Activated naive CD8-positive, alpha-beta T cell treated with anti-CD3 and anti-CD28 coated beads for 36 hours (primary cell): ENCODE measurements at places on chromosomes 2 and 18.

DNA sequence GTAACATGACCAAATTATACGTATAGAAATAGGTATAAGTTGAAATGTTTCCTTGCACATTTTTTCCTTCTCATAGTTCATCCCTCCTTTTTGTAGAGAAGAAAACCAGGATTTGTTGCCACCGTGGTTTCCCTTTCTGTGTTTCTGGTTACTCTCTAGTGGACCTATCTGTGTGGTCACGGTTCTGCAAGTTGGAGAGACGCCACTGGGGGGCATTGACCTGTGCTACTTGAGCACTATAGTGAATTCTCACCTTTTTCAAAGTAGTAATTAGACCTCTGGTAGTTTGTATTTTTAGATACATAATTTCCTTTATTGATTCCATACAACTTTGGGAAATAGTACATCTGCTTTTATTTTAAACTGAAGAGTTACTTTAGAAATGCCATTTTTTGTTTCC is 444.8 kb downstream of the PTPRM start:
- no peaks in the 10 kb centered on the region for H3K27me3 ChIP-seq
- no peak overlapping the region for H3K4me3 ChIP-seq
- DNase-seq: no peak
- no peaks in the 10 kb centered on the region for H3K4me1 ChIP-seq
- no peaks in the 10 kb centered on the region for H3K36me3 ChIP-seq
- H3K27ac ChIP-seq: no peak overlapping the region

- H3K4me1 ChIP-seq: peaks cover 6% of the 10 kb centered on the region
- no peak for DNase-seq
- H3K36me3 ChIP-seq: peaks cover 6% of the 10 kb centered on the region
- H3K27me3 ChIP-seq: peaks cover under 1% of the 10 kb centered on the region
- H3K4me3 ChIP-seq: no peak overlapping the region
Measured at GRCh38 chr2:191252699-191253098, 7.5 kb downstream of the MYO1B start.

GRCh38 chr18:7002107-7002506 is 115.5 kb downstream of the LAMA1 start:
- H3K4me3 ChIP-seq: no peak overlapping the region
- H3K4me1 ChIP-seq: no peaks in the 10 kb centered on the region
- no peaks in the 10 kb centered on the region for H3K27me3 ChIP-seq

DNA sequence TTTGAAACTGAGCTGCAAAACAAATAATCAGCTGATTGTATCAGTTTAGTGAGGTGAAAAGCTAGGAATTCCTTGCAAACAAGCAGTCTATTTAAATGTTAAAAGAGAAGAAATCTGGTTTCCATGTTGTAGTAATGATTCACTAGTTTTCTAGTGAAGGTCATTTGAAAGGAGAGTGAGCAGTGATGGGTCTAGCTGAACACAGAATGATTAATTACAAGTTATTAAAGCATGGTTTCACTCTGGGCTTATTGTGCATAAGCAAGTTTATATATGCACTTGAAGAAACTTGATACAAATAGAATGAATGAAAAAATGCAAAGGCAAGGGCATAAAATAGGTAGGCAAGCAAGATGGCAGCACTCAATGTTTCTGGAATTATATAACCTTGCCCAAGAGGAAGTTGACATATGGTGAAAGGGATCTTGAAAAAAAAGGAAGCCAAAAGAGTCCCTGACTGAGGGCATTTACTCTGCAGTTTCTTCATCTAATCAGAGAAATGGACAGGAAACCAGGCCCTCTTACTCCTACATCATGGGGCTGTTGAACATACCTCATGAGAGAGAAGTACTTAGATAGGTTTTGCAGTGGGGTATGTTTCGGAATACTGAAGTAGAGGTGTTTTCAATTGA is 53.2 kb downstream of the PLCL1 start:
- no peak overlapping the region for H3K4me3 ChIP-seq
- peaks cover 3% of the 10 kb centered on the region for H3K36me3 ChIP-seq
- DNase-seq: no peak
- H3K27me3 ChIP-seq: no peaks in the 10 kb centered on the region
- H3K4me1 ChIP-seq: peaks cover 12% of the 10 kb centered on the region

GRCh38 chr18:42756214-42756613 is 359.3 kb downstream of the RIT2 start:
- H3K36me3 ChIP-seq: no peaks in the 10 kb centered on the region
- no peaks in the 10 kb centered on the region for H3K4me1 ChIP-seq
- DNase-seq: no peak
- H3K4me3 ChIP-seq: no peak overlapping the region

- no peak overlapping the region for H3K4me3 ChIP-seq
- no peak for DNase-seq
Measured at GRCh38 chr18:66587430-66587829, 16.5 kb downstream of the CDH19 start.

GRCh38 chr2:161141033-161141432 is 19.2 kb upstream of the TANK start:
- DNase-seq: peak; percentile 18
- H3K4me1 ChIP-seq: peaks cover 70% of the 10 kb centered on the region
- H3K27me3 ChIP-seq: no peaks in the 10 kb centered on the region

DNA sequence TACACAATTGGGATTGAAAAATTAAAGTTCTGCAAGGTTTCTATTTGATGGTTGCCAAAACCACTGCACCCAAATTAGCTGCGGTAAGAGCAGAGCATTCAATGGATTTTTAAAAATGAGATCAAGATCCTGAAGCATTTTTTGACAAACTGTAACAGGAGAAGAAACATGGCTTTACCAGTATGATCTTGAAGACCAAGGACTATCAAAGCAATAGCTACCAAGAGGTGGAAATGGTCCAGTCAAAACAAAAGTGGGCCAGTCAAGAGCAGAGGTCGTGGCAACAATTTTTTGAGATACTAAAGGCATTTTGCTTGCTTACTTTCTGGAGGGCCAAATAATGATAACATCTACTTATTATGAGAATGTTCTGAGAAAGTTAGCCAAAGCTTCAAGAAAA is 186.8 kb downstream of the RDH14 start:
- H3K36me3 ChIP-seq: no peaks in the 10 kb centered on the region
- H3K27ac ChIP-seq: no peak overlapping the region
- no peak overlapping the region for H3K4me3 ChIP-seq
- DNase-seq: no peak
- peaks cover 28% of the 10 kb centered on the region for H3K27me3 ChIP-seq

DNA sequence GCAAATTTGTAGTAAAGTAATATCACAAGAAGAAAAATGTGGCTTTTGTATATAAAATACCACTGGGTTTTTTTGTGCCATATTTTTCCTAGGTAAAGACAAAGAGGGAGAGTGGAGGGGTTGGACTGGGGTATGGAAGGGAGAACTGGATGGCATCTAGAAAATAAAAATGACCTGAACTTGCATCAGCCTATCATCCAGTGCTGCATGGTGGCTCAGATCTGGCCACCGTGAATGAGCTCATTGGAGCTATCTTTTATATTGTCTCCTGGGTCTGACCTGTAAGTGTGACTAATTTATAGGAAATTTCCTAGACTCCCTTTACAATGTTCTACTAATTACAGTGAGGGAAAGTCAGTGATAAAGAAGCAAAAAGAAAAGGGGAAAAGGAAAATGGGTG is 369.0 kb downstream of the TMEM182 start:
- no peak for DNase-seq
- no peak overlapping the region for H3K4me3 ChIP-seq
- H3K36me3 ChIP-seq: no peaks in the 10 kb centered on the region

DNA sequence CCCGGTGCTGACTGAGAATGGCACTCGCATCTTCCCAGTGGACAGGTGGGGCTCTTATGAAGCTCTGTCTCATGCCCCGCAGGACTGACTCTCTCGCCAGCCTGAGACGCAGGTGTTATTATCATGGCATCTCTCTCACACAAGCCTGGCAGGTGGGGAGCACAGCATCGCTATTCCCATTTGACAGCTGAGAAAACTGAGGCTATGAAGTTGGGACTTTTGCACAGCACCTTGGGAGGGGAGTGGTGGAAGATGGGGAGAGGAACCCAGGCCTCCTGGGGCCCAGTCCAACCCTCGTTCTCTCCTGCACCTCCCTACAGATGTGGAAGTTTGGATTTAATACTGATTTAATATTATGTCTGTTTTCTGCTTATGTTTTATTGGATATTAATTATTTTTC is 9.0 kb upstream of the NTSR2 start:
- peaks cover 7% of the 10 kb centered on the region for H3K4me1 ChIP-seq
- H3K4me3 ChIP-seq: no peak overlapping the region
- no peak for DNase-seq
- H3K27me3 ChIP-seq: peaks cover 35% of the 10 kb centered on the region

DNA sequence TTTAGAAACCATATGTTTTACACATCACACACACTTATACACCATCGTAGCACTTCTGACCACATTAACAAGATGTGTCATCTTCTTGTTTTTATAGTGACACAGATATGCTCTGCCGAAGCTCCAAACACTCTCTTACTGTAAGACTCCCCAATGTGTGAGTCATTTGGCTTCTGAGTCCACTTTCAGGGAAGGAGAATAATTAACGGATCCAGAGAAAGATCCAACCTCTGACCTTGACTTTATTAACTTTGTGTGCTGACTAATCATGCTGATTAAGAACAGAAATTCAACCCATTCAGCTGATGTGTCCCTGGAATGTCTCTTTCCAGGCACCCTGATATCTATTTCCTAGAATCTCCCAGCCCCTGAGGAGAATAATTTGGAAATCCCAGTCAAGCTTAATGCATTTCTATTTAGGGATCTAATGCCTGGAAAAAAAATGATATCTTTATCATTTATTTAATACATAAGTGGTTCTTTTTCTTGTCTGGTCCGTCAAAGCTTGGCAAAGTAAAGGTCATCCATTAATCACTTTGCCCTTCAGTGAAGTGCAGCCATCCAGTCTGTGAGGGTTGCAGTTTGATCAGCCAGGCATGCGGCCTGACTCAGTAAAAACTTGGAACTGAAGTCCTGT is 615.8 kb upstream of the SYT4 start:
- no peak for DNase-seq
- no peaks in the 10 kb centered on the region for H3K4me1 ChIP-seq
- H3K27ac ChIP-seq: no peak overlapping the region
- H3K4me3 ChIP-seq: no peak overlapping the region

DNA sequence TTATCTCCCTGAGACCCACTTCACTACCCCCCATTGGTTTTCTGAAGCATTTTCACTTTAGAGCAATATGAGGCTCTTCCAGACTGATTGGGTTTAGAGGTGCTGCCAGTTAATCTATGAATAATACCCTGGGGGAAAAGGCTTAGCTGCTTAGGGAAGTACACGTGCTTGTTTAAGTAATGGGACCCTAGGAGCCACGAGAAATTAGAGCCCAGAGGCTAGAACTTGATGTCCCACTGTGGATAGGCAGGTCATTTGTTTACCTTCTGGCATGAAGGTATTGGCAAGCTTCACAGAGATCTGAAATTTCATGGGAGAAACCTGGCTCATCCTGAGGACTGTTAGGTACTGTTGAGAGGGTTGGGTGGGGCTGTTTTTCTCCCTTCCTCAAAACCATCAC is 59.7 kb downstream of the CLIP4 start:
- H3K4me3 ChIP-seq: no peak overlapping the region
- H3K36me3 ChIP-seq: peaks cover 18% of the 10 kb centered on the region
- H3K27ac ChIP-seq: no peak overlapping the region
- DNase-seq: no peak
- no peaks in the 10 kb centered on the region for H3K27me3 ChIP-seq

GRCh38 chr2:33225350-33225749 is 251.1 kb upstream of the RASGRP3 start:
- DNase-seq: no peak
- no peak overlapping the region for H3K27ac ChIP-seq
- peaks cover 8% of the 10 kb centered on the region for H3K27me3 ChIP-seq

DNA sequence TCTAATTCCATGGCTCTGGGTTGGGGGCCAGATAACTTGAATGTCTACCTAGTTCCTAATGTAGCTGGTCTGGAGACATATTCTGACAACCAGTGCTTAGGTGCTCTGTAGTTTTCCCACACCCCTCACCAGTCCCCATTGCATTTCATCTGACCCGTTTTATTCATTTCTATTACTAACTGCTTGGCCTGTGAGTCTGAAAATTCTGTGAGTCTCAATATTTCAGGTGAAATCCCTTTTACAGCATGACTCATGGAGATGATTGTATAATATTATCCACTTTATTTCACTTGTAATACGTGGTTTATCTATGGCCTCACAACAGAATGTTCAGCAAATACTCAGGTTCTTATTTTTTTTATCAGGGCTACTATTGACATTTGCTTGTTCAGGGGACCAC is 103.7 kb upstream of the UGP2 start:
- H3K27me3 ChIP-seq: no peaks in the 10 kb centered on the region
- no peak overlapping the region for H3K4me3 ChIP-seq
- no peak for DNase-seq
- no peak overlapping the region for H3K27ac ChIP-seq

DNA sequence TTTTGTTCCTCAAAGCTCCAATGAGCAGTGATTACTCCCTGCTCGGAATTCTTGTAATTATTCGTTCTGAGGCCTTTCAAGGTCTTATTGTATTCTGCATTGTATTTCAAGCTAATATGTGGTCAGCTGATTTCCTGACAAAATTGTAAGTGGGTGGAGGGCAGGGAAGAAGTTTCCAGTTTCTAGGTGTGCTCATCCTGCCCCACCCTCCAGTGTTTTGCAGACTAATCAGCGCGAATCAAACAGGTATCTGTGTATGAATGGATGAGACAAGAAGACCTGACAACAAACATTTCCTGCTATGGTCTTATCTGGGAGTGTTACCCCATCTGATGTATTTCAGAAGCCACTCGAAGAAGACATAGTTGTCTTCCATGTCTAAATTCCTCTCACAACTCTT is 35.3 kb downstream of the MYCN start:
- no peaks in the 10 kb centered on the region for H3K27me3 ChIP-seq
- H3K36me3 ChIP-seq: no peaks in the 10 kb centered on the region
- peaks cover 9% of the 10 kb centered on the region for H3K4me1 ChIP-seq

GRCh38 chr2:210954386-210954907 is 398.0 kb downstream of the CPS1 start:
- DNase-seq: no peak
- H3K4me3 ChIP-seq: no peak overlapping the region

DNA sequence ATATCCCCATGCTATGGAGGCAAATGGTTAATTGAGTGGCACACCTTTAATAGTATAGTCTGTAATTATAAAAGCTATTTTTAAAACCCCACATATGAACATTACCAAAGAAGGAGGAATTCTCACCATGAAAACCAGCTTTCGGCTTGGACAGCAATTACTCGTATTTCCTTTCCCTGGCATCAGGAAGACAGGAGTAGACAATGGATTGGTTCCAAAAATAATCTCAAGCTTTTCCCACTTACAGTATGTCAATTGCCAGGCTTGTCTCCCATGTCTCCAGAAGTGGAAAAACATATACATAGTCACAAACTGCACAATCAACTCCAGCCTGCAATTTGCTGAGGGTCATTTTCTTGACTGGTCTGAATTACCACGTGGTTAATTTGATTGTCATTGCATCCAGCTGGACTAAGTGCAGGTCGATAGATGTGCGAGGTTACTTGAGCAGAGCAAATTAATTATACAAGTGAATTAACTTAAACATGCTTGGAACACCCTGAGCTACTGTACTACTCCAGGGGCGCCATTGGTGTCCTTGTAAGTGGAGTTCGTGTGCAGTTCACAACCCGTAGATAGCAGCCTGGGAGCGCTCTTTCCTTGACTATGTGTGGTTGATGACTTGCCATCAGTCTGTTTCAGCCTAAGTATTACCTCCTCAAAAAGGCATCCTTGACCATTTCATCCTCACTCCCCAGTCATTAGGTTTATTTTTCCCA is 124.3 kb upstream of the PELI1 start:
- H3K36me3 ChIP-seq: no peaks in the 10 kb centered on the region
- DNase-seq: no peak
- H3K4me3 ChIP-seq: no peak overlapping the region
- H3K4me1 ChIP-seq: peaks cover 5% of the 10 kb centered on the region
- H3K27me3 ChIP-seq: no peaks in the 10 kb centered on the region
- H3K27ac ChIP-seq: no peak overlapping the region
